ENCODE measurements at places on chromosomes 5 and 9.
A peak's percentile ranks its signal among the peaks of the same experiment; 100 is the strongest.

GRCh38 chr9:111236332-111236731 is 93.7 kb downstream of the OR2K2 start:
- DNase-seq: no peak

DNA sequence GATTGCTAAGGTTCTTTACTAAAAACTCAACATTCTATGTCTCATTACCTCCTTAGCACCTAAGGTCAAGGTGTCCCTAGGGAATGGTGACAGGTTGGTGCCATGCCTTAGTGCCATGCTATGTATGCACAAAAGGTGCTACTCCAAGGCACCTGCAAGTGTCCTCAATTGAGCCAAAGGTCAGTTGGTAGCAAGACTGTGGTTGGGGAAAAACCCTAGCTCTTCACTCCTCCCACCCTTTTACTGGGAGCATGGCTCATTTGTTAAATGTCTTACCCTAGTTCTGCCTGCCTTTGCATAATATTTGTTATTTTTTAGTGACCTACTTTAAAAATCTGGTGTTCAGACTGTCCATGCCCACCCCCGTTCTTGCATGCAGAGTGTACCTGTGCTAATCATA is 17.0 kb downstream of the ACO1 start:
- no peak for DNase-seq

DNA sequence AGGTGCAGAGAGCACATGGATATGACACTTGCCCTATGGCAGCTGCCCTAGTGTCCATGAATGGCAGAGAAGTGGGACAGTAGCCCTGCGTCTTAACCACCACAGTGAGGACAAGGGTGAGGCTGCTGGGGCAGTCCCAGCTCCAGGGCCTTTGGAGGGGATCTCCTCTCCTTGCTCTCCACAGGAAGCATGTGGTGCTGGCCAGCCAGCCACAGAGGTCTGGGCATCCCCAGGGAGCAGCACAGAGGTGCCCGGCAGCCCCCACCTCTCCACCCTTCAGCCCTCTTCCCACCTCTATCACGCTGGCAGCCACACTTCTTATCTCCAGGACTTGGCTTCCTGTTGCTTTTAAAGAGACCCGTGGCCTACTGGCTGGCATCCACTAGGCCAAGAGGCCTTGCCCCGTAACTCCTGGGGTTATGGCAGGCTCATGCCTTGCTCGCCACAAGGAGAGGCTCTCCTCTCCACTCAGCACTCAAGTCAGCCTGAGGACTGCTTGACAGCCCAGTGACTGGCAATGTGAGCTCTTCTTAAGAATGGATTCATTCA is 21.9 kb downstream of the CSF2 start:
- DNase-seq: peak; percentile 38

GRCh38 chr9:114941376-114941775 is 11.0 kb upstream of the TNFSF8 start:
- DNase-seq: no peak

GRCh38 chr5:176883700-176884570 is 15.2 kb downstream of the HK3 start:
- no peak for DNase-seq

DNA sequence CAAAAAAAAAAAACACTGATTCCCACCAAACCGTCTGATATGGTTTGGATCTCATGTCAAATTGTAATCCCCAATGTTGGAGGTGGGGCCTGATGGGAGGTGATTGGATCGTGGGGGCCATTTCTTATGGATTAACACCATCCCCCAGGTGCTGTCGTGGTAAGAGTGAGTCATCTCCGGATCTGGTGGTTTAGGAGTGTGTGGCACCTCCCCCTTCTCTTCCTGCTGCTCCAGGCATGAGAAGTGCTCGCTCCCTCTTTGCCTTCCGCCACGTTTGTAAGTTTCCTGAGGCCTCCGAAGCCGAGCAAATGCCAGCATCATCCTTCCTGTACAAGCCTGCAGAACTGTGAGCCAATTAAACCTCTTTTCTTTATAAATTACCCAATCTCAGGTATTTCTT is 45.2 kb downstream of the HSD17B3 start:
- DNase-seq: peak; percentile 17

DNA sequence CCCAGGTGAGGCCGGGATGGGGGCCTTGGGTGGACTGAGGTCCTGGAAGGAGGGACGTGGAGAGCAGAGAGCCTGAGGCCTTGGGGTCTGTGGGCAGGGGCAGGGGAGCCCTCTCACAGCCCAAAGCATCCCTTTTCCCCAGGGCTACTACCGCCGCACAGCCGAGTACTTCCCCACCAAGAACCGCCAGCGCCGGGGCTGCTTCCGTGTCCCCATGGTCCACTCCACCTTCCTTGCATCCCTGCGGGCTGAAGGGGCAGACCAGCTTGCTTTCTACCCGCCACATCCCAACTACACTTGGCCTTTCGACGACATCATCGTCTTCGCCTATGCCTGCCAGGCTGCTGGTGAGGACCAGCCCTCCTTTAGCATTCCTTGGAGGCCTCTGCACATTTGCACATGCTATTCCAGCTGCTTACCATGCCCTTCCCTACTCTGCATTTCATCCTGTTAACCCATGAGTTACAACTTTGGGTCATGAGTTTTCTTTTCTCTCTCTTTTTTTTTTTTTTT is 3.7 kb downstream of the CERCAM start:
- no peak for DNase-seq

DNA sequence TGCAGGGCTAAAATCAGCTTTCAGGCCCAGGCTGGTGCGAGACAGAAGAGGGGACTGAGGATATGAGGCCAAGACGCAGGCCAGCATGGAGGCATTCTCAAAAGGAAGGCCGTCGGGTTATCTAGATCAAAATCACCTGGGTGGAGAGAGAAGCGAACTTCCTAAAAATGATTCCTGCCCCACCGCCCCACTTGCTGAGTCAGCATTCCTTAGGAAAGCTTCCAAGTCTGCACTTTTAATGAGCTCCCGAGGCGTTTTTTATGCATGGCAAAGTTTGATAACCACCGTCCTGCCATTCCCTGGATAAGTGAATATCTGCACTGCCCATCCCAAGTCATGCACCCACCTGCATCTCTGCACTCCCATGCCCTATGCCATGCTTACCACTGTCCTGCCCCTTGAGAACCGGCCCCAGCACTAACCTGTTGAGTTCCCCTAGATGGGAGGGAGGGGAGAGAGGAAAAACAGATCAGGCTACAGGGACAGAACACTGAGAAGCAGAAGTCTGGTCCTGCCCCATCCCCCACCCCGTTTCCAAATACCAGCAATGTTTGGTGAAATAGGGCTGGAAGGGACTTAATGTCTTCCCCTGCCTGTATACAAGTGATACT is 1.6 kb upstream of the SPOCK1 start:
- DNase-seq: no peak

- DNase-seq: no peak
These were observed 38.1 kb upstream of the SSBP2 start for GRCh38 chr5:81789033-81789432.

DNA sequence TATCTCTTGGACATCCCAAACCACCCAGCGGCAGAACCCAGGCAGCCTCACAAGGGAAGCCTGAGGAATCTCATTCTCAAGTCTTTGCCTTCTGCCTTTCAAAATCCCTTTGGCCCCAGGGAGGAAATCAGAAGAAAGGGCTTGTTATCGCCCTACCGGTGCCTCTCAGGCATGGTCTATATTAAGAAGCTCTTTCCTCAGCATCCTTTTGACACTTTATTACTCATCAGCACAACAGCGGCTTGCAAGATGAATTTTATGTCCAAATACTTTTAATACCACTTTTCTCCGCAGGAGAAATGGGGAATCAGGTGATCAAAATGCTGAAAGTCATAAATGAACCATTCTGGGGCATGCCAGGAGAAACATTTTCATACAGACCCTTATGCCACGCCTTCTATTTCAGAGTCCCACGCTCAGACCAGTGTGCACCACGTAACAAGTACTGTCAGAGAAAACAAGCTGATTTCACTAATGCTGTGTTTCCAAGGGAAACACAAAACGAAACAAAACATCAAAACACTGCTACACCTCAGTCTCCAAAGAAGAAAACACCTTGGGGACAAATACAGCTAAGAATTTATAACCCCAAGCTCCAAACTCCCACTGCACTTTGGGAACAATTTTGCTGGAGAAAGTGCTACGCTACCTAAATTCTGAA is 30.0 kb downstream of the RAPGEF1 start:
- DNase-seq: no peak

GRCh38 chr5:10502578-10502977 is 60.9 kb downstream of the ROPN1L start:
- no peak for DNase-seq

DNA sequence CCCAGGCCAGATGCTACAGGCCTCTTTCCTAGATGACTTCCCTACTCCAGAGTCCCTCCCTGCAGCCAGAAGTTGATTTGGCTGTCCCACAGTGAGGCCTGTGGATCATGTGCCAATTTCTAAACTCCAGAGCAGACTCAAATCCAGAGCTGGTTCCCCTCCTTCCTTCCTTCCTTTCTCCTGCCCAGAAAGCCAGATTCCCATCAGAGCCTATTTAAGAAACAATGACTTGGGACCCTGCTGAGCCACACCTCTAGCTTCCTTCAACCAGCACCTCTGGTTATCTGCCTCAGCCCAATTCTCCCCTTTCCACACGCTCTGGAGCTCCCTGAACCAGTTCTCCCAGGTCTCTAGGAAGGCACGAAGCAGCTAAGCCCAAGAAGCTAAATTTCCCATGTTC is 7.2 kb downstream of the FAM219A start:
- no peak for DNase-seq

DNA sequence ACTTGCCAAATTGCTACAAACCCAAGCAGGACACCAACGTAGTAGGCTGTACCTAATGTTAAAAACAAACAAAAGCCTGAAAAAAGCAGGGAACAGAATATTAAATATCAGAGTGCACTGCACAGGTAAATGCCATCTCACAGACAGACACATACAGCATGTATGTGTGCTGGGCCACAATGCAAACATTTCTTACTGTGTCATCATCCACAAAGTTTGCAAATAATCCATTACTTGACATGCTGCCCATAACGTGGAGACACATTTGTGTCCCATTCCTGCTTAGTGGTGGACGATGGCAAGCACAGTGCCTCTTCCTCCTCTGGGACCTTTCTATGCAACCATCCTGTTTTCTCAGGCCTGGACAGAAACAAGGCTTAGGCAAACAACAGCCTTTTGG is 44.7 kb downstream of the GOLM1 start:
- DNase-seq: no peak

DNA sequence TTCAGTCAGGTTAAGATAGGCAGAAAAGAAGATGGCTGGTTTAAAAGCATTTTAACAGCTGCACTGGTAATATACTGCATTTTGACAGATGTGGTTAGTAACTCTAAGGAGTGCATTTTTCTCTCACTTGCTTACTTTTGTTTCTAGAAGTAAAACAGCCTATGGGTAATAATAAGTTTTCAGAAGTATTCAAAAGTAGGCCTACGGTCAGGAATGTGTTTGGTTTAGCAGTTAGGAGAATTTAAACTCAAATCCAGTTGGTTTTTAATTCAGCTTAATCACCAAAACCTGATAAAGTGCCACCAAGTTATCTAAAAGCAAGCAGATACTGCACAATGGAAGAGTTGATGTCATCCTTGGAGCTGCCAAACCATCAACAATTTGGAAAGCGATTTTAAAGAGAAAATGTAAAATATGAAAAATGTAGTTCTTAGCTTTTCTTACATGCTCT is 160.3 kb downstream of the ARSB start:
- DNase-seq: no peak

DNA sequence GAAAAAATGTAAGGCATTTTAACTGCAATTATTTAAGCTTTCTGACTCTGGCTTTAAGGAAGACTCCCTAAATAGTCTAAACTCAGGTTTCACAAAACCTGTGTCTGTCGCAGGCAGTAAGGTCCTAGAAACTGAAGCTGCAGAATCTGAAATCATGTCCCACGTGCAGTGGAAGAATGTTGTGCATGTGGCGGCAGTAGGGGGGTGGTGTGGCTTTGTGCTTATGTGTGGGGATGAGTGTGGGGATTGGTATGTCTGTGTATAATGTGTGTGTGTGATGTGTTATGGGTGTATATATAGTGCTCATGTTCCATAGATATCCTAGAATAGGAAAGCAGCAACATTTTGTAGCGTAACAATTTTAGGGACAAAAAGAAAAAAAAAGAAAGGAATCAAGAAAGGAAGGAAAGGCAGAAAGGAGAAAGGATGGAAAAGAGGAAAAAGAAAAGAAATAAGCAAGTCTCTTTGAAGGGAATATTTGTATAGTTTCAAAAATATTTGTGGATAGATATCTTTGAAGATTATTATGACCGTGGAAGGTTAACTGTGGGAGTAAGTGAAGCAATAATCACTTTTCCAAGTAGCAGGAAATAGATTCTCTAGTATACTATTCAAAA is 6.6 kb downstream of the ANKDD1B start:
- no peak for DNase-seq

DNA sequence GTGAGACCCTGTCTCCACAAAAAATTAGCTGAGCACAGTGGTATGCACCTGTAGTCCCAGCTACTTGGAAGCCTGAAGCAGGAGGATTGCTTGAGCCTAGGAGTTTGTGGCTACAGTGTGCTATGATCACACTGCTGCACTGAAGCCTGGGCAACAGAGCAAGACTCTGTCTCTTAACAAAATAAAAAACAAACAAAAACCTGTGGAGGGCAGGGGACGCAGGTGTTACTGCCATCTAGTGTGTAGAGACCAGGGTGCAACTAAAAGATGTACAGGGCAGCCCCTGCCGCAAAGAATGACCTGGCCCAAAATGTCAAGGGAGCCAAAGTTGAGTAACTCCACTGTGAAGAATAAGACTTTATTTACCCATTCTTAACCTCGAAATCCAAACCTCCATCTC is 27.1 kb downstream of the ASPN start:
- DNase-seq: no peak

GRCh38 chr5:132370971-132371602 is 1.6 kb downstream of the SLC22A5 start:
- no peak for DNase-seq

DNA sequence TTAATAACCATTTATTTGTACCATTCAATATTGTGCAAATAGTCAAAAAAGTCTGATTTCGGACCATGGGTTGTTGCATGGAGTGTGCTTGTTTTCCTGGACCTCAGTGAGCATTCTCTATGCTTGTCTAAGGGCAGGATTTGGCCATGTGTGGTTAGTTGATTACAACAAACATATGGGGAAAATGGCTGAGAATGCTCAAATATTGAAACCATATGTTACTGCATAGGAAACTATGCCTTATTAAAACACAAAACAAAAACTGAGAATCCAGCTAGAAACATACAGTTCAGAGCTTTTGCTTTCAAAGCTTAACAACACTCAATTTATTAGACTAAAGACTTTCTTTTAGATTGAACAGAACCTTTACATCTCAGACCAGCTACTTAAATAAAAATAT is 928.3 kb downstream of the NR2F1-AS1 start:
- DNase-seq: no peak

DNA sequence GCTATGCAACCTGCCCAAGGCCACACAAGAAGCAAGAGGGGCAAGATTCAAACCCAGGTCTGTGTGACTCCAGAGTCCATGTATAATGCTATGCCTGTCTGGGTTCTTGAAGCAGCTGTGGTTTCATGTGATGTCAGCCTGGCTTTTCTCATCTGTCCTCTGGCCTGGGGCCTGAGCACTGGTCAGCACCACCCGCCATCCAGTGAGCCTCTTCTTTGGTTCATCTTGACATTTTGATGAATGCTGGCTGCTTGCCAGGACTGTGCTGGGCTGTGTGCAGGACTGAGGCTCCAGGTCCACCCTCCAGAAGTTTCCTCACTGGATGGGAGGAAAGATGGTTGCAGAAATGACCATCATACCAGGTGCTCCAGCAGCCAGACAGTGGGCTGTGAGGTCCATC is 61.5 kb downstream of the TSTD2 start:
- no peak for DNase-seq

- DNase-seq: no peak
These were observed 77.2 kb upstream of the SPATA31C2 start for GRCh38 chr9:88215196-88216125.

GRCh38 chr5:32145378-32145777 is 28.7 kb downstream of the GOLPH3 start:
- DNase-seq: no peak

All from GDM1 (cell line).